Thoracic aorta endothelial cell (primary cell): ENCODE measurements at places on chromosomes 12 and 14. TPM values are rescaled to one million over a fixed set of nuclear protein-coding genes. Genes with fewer than 3 reads are reported as not detected.

Gene DIO2
- total RNA-seq, result 0.07 and 0.13 TPM in 2 replicates

Gene KRT78
- total RNA-seq, result not detected in 2 replicates

Gene HPD
- not detected in 2 replicates for total RNA-seq

Gene SLC25A29
- total RNA-seq, result 35.8 TPM in 2 replicates

Gene HNF1A
- not detected in 2 replicates for total RNA-seq

Gene IRAK3
- total RNA-seq, result 16.1 and 29.5 TPM in 2 replicates

Gene C12orf54
- total RNA-seq, result not detected in 2 replicates

Gene PRB3
- total RNA-seq, result not detected in 2 replicates

Gene PRH2
- not detected in 2 replicates for total RNA-seq

Gene GLIPR1L2
- 0.07 TPM in 1 of 2 replicates, not detected in the other for total RNA-seq

Gene LRP1-AS
- not detected in 2 replicates for total RNA-seq

Gene NPAS3
- total RNA-seq, result 0.13 and 0.22 TPM in 2 replicates
